Body of pancreas (tissue), 4 donors: ENCODE measurements at places on chromosomes 4 and X.

DNA sequence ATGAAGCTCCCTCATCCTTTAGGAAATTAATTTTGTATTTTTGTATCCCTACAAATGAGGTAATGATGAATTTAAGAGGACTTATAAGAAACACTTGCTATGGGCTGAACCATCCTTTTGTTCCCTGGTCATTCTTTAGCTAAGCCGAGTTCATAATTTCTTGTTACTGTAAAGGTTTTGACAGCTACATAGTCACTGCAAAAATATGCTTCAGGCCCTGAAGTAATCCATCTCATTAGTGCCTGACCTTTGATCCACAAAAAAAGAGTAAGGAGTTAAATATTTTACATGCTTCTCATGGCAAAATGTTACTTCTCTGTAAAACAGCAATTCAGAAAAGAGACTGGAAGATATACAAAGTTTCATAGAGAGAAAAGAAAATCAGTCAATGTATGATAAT is 290.6 kb upstream of the SLIT2 start:
- DNase-seq, result no peak

- no peak for DNase-seq
Measured at GRCh38 chr4:27702730-27703431, 842.2 kb downstream of the STIM2 start.

- DNase-seq, result peak; percentile 74
Measured at GRCh38 chrX:131264665-131265064, 24.4 kb downstream of the IGSF1 start.

DNA sequence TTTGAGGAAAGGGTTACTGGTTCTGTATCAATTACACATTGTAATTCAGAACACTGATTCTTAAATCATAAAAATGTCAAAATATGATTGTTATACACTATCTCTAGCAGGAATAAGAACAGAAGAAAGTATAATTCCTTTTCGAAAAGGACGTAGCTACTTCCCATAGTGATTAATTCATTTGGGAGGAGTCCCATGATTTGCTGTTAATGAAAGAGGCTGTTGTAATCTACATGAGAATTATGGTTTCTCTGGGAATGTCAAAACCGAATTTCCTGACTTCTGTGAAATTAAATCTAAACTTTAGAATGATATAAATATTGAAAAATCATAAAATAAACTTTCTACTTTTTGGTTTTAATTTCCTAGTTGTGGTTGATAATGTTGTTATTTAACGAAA is 191.1 kb upstream of the ETNPPL start:
- no peak for DNase-seq

GRCh38 chr4:7970361-7970946 is 30.8 kb upstream of the AFAP1 start:
- no peak for DNase-seq

- DNase-seq, result peak; percentile 41
Measured at GRCh38 chr4:96183611-96184010, 343.7 kb downstream of the PDHA2 start.

GRCh38 chrX:148284056-148284455 is 216.4 kb upstream of the AFF2 start:
- no peak for DNase-seq

DNA sequence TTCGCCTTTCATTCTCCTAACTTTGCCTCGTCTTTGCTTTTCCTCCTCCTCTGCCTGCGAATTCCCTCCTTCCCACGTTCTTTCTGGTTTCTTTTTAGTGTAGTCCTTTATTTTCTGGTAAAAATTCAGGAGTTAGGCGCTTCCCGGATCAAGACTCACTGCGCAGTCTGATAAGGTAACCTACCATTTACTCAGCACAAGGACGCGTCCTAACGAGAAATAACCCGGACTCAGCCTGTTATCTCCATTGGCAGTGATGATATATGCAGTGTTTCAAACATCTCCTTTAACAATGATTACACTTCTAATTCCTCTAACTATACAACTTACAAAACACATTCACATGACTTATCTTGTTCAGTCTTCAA is 357 bp upstream of the ETNPPL start:
- DNase-seq, result no peak

DNA sequence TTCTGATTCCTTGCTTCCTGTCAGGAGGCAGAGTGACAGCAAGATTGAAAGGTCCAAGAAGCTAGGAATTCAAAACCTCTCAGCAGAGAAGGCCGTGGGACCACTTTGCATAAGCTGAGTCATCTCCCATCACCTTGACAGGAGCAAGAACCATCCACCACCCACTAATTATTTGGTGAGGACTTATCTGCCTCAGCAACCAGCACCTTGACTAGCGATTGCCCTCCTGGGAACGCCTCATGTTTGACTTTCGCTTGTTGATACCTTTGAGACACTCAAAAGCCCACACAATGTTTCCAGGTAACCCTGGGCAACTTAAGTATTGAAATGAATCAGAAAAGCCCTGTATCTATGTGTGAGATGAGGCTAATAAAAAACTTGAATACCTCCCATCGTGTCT is 233.5 kb upstream of the GYPA start:
- no peak for DNase-seq

- DNase-seq, result peak; percentile 16
Measured at GRCh38 chrX:37350034-37350365, 836 bp downstream of the PRRG1 start.

- peak; percentile 68 for DNase-seq
Measured at GRCh38 chr4:118265312-118266144, 87.3 kb downstream of the PRSS12 start.

GRCh38 chrX:13013363-13014110 is 30.9 kb downstream of the FAM9C start:
- peak; percentile 59 for DNase-seq

DNA sequence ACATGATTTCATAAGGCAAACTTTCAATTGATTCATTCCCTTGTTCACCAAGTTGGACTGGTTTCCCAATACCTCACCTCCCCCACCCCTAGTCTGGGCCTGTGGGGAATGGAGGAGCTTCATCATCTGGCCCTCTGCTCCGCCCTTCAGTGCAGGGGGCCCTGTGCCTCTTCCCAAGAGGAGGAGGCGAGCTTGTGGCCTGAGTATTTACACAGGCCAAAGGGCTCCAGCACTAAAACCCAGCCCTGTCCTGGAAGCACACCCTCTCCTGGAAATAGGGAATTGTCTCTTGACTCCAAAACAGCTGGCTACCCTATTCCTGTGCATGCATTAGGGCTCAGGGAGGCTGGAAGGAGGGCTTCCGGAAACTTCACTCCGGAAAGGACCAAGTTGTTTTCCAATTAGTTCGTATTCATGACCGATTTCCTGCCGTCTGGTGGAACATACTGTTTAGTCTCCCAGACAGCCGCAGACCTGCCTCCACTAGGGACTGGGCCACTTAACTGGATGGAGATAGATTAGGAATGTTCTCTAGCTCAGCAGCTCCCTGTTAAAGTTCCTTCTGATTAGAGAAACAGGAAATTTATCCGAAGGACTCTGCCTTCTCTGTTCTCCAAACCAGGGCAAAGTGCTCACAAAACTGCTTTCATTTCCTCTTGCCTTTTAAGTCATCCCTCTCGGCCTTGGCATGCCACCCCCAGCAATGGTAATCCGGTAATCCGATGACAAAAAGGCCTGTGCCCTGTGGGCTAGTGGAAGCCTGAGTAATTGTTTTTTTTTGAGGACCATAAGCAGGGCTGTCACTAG is 5.8 kb downstream of the SRPX2 start:
- DNase-seq, result peak; percentile 20

DNA sequence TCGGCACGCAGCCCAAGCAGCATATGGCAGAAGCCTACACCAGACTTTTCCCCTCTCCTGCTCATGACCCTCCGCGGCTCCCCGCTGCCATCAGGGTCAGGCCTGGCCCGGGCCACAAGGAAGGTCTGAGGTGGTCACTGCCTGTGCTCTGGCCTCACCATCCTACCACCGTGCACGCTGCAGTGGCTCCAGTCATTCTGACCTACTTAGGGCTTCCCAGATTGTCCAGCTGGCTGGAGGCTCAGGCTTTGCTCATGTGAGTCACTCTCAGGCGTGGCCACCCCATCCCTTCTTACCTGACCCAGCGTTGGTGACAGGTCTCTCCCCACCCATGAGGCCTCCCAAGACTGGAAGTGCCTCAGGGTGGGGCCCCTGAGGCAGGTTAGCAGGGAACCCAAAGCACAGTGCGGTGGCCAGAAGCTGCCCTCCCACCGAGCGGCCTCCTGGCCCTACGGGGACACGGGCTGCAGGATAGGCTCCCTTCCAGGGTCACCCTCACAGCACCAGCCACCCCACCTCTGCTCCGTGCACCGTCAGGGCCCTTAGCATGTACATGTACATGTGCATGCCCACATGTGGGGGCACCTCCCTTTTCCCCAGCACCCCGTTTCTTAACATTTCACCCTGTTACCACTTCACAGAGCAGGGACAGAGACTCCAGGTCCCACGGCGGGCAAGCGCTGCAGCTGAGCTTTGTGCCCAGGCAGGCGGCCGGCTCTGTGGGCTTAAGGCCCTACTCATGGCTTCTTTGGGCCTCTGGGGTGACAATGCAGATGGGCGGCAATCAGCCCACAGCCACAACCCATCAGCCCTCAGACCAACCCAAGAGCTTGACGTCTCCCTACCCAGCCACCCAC is 2.2 kb downstream of the TREX2 start:
- no peak for DNase-seq

DNA sequence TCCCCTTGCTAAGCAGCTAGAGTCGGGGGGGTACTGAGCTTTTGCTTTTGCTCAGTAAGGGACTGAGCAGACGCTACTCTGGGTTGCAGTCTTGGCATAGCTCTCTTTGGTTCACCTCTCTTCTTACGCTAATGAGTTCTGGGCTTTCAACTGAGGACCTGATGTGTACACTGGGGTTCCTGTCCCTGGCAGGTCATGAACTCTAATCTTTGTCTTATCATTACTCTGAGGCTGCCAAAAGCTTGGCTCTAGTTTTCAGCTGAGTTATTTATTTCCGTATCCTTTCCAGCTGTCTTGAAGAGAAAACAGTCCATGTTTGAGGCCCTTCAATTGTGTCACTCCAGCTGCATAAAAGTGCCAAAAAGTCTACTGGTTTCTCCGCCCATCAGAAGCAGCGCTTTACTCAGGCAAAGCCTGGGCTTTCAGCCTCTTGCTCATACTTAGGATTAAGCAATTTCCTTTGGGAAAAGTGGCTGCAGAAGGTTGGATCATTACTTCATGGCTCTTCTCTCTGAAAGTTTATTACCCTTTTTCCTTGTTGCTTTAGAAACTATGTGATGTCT is 121.0 kb upstream of the STOX2 start:
- DNase-seq, result no peak

- peak; percentile 36 for DNase-seq
Measured at GRCh38 chr4:38728631-38729141, 54.1 kb downstream of the TLR10 start.

- no peak for DNase-seq
Measured at GRCh38 chr4:130955520-130955919, 1859.6 kb downstream of the C4orf33 start.

DNA sequence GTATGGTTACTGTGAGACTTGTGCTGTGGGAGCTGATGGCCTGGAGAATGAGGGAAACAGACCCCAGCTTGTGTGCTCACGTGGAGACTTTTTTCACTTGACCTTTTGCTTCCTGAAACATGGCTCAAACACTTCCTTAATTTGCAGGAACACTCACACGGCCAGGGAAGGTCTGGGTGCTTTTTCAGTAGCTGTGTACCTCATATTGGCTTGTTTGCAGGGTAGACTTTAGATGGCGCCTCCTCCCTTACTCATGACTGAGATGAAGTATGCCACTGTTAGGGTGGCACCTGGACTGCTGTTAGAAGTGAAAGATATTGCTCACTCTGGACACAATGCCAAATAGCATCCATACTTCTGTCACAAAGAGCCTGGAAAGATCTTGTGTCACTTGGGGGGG is 75.7 kb upstream of the WDR1 start:
- no peak for DNase-seq

- peak; percentile 45 for DNase-seq
Measured at GRCh38 chr4:103934178-103934789, 214.5 kb upstream of the TACR3 start.

DNA sequence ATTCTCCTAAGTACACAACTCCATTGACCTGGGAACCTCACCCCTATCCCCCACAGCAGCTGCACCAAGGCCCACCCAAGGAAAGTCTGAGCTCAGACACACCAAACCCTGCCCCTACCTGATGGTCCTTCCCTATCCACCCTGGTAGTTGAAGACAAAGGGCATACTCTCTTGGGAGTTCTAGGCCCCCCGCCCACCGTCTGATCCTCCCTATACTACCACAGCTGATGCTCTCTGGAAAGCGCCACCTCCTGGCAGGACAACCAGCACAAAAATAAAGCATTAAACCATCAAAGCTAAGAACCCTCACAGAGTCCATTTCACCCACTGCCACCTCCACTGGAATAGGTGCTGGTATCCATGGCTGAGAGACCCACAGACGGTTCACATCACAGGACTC is 83.6 kb downstream of the ANAPC10 start:
- no peak for DNase-seq

GRCh38 chr4:155799116-155799793 is 40.4 kb downstream of the GUCY1B1 start:
- DNase-seq, result no peak

GRCh38 chr4:16480011-16480410 is 253.7 kb upstream of the TAPT1 start:
- no peak for DNase-seq

- no peak for DNase-seq
Measured at GRCh38 chr4:102829803-102830202, 2.5 kb upstream of the UBE2D3 start.

DNA sequence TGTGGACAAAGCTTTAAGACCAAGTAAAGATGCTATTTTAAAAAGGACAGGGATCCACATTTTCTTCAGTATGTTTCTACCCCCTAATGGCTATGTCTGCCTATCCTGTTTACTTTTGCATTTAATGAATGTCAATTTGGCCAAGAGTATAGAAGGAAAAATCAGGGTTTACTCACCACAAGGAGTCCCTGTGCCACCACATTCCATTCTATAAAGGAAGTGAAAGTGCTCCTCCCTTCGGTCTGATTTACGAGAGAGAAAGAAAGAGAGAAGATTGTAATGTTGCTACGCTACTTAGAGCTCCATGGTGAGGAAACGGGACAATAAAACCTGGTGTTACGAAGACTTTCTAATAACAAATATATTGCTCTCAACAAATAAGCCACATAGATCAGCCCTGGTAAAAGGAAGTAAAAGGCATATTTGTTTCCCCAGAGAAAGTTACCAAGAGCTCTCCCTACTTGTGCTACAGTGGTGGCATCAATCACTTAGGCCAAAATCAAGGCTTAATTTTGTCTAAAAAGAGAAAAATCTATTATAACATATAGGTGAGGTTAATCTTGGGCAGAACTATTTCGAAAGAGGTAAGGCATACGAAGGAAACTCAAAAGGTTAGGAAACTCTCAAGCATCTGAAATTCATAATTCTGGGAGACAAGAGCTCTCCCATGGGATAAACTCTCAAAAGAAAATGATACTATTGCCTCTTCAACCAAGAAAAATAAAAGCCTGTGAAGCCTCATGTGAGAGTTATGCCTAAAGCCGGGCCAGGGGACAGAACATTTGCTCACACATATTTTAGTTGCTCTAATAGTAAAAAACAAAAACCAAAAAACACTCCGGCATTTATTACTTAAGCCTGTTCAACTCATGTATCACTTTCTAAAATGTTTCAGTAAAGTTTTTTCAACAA is 29.5 kb downstream of the TAPT1 start:
- no peak for DNase-seq

DNA sequence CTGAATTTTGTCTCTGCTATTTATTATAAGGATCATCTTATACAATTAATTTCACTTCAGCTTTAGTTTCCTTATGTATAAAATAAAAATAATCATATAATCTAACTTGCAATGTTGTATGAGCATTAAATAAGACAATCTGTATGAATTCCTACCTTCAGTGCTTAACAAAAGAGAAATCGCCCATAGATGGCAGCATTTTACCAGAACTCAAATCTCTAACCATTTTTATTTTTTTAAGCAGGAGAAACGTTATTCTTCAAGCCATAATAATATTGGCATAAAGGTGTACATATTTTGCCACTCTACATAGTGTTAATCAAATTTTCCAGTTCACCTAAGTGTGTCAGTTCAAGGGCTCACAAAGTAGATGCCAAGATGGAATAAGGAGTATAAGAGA is 78.8 kb downstream of the TMEM47 start:
- DNase-seq, result no peak
